ENCODE measurements at places on chromosomes 7 and 10.

GRCh38 chr10:24722676-24723385 lies 856 bp downstream of the ARHGAP21 start:
- no peaks in the 10 kb centered on the region for H3K36me3 ChIP-seq
- no peaks in the 10 kb centered on the region for H3K27me3 ChIP-seq
- peak; percentile 21 for DNase-seq
- H3K4me1 ChIP-seq: peaks cover 21% of the 10 kb centered on the region

- H3K36me3 ChIP-seq: no peaks in the 10 kb centered on the region
- no peak for DNase-seq
- peaks cover 11% of the 10 kb centered on the region for H3K27me3 ChIP-seq
Observed at GRCh38 chr7:50868426-50869100, 85.9 kb upstream of the GRB10 start.

DNA sequence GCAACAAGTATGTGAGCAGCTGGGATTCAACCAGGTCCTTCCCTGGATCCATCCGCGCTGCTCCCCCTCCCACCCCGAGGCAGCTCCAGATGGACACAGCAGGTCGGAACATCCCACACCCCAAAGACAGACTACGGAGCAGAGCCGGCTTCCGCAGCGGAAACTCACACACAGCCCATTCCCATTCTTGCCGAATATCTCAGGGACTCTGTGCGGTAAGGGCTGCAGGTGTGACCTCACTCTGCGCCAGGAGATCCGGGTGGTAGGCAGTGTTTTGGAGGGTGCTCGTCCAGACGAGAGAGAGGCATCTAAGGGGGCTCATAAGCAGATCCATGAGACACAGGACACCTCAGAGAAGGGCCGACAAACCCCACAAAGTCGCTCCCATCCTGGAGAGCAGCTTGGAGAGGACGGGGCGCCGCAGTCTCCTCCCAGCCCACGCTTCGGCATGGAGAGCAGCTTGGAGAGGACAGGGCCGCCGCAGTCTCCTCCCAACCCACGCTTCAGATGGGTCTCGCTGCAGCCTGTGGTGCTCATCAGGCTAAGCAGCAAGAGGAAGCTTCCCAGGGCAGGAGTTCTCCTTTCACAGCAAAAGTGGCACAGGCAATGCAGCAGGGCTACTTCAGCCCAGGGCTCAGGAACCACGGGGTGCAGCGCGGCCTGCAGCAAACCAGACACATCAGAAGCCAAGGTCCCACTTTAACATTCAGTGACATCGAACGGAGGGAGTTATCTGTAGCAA lies 179.9 kb downstream of the DIP2C start:
- H3K4me3 ChIP-seq: no peak overlapping the region
- no peaks in the 10 kb centered on the region for H3K36me3 ChIP-seq
- H3K4me1 ChIP-seq: peaks cover 17% of the 10 kb centered on the region
- no peak overlapping the region for H3K27ac ChIP-seq

DNA sequence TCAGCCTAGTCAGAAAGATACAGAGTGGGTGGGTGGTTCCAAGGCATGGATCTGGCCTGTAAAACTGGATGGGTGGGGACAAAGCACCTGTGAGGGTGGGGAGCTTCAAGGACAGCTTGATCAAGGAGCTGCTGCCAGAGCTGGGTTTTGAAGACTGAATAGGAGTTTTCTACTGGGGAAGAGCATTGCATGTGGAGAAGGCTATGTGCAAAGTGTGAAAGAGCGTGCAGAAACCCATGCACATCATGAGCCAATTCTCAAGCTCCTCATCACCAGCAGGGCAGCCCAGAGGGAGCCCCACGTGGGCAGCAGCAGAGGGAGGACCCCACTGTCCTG lies 58.6 kb downstream of the PDGFA start:
- H3K27ac ChIP-seq: no peak overlapping the region
- H3K27me3 ChIP-seq: peaks cover 13% of the 10 kb centered on the region
- peaks cover 5% of the 10 kb centered on the region for H3K4me1 ChIP-seq
- no peak for DNase-seq

GRCh38 chr7:48144291-48144768 lies 26.9 kb upstream of the ABCA13 start:
- no peak overlapping the region for H3K27ac ChIP-seq
- no peak overlapping the region for H3K4me3 ChIP-seq
- no peak for DNase-seq
- H3K4me1 ChIP-seq: peaks cover 13% of the 10 kb centered on the region

- DNase-seq: no peak
- H3K4me3 ChIP-seq: no peak overlapping the region
- no peaks in the 10 kb centered on the region for H3K36me3 ChIP-seq
- no peaks in the 10 kb centered on the region for H3K27me3 ChIP-seq
- H3K27ac ChIP-seq: no peak overlapping the region
- no peaks in the 10 kb centered on the region for H3K4me1 ChIP-seq
Observed at GRCh38 chr10:76015245-76015644, 583.8 kb downstream of the LRMDA start.

GRCh38 chr10:72274730-72275350 lies 1.1 kb downstream of the DDIT4 start:
- DNase-seq: peak; percentile 65
- H3K27ac ChIP-seq: peak overlapping the region; percentile 98
- H3K27me3 ChIP-seq: no peaks in the 10 kb centered on the region
- H3K4me3 ChIP-seq: peak overlapping the region; percentile 93

GRCh38 chr7:8177109-8177933 lies 84.6 kb downstream of the ICA1 start:
- H3K27ac ChIP-seq: peak overlapping the region; percentile 92
- H3K36me3 ChIP-seq: no peaks in the 10 kb centered on the region
- no peaks in the 10 kb centered on the region for H3K27me3 ChIP-seq
- peak; percentile 5 for DNase-seq

GRCh38 chr7:134527979-134528371 lies 608 bp downstream of the AKR1B10 start:
- peaks cover 11% of the 10 kb centered on the region for H3K27me3 ChIP-seq
- no peak overlapping the region for H3K4me3 ChIP-seq
- no peak for DNase-seq
- no peaks in the 10 kb centered on the region for H3K36me3 ChIP-seq
- no peak overlapping the region for H3K27ac ChIP-seq

- DNase-seq: no peak
- peaks cover 11% of the 10 kb centered on the region for H3K27me3 ChIP-seq
- H3K27ac ChIP-seq: no peak overlapping the region
- no peaks in the 10 kb centered on the region for H3K36me3 ChIP-seq
Observed at GRCh38 chr10:126397640-126398382, 9.5 kb upstream of the ADAM12 start.

DNA sequence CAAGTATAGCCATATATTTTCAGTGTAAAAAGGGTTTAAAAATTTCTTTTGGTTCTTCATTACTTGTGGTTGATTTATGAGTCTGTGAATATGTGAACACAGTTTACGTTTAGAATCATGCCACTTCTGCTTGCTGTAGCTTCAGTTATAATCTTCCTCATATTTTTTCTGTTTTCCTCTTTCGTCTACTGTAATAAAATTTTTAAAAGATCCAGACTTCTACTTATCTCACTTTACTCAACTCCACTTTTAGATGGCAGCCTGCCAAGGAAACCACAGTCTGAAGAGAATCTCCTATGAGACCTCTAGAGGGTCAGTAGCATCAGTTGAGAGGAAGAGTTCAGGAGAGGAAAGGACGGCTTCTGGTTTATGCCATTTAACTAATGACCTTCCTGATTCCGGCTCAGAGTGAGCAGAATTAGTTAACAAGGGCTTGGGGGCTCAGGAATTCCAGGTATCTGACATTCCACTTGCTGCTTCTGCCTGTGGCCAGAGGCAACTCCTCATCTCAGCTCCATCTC lies 21.4 kb downstream of the CREB5 start:
- no peaks in the 10 kb centered on the region for H3K36me3 ChIP-seq
- no peak overlapping the region for H3K27ac ChIP-seq
- no peak overlapping the region for H3K4me3 ChIP-seq
- DNase-seq: no peak

- H3K4me3 ChIP-seq: no peak overlapping the region
- no peaks in the 10 kb centered on the region for H3K36me3 ChIP-seq
- no peak for DNase-seq
- no peaks in the 10 kb centered on the region for H3K4me1 ChIP-seq
- H3K27ac ChIP-seq: no peak overlapping the region
Observed at GRCh38 chr7:80768756-80769155, 130.3 kb downstream of the CD36 start.

- H3K27me3 ChIP-seq: no peaks in the 10 kb centered on the region
- no peak overlapping the region for H3K4me3 ChIP-seq
- H3K36me3 ChIP-seq: no peaks in the 10 kb centered on the region
- no peaks in the 10 kb centered on the region for H3K4me1 ChIP-seq
Observed at GRCh38 chr7:119228482-119228881, 1004.0 kb downstream of the ANKRD7 start.

GRCh38 chr7:131365838-131366237 lies 38.2 kb downstream of the MKLN1 start:
- H3K4me3 ChIP-seq: no peak overlapping the region
- H3K4me1 ChIP-seq: peaks cover 69% of the 10 kb centered on the region
- H3K36me3 ChIP-seq: peaks cover 23% of the 10 kb centered on the region
- no peak for DNase-seq
- H3K27ac ChIP-seq: no peak overlapping the region

DNA sequence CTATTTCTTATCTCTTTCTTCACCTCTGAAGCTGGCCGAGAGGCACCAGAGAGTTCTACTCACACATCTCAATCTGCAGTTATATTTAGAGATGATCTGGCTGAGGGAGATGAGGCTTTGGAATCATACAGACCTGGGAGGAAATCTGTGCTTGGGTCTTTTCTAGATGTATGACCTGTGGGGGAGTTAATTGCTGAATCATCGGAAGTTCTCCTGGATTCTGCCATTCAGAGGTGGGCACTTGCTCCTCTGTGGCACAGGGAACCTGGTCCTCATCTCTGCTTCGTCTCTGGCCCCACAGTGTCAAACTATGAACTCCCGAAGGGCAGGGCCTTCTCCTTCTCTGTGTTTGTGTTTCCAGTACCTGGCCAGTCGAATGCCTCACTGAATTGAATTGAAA lies 52.5 kb downstream of the BLNK start:
- peaks cover 65% of the 10 kb centered on the region for H3K36me3 ChIP-seq
- H3K4me3 ChIP-seq: no peak overlapping the region
- peaks cover 18% of the 10 kb centered on the region for H3K4me1 ChIP-seq
- no peak for DNase-seq
- peak overlapping the region; percentile 74 for H3K27ac ChIP-seq

- H3K4me1 ChIP-seq: peaks cover 16% of the 10 kb centered on the region
- H3K4me3 ChIP-seq: no peak overlapping the region
- no peaks in the 10 kb centered on the region for H3K27me3 ChIP-seq
- no peak overlapping the region for H3K27ac ChIP-seq
- H3K36me3 ChIP-seq: peaks cover 28% of the 10 kb centered on the region
Observed at GRCh38 chr7:121343302-121343701, 14.5 kb downstream of the WNT16 start.

GRCh38 chr7:124801330-124801895 lies 35.8 kb upstream of the GPR37 start:
- DNase-seq: no peak
- no peaks in the 10 kb centered on the region for H3K36me3 ChIP-seq
- H3K4me3 ChIP-seq: no peak overlapping the region

DNA sequence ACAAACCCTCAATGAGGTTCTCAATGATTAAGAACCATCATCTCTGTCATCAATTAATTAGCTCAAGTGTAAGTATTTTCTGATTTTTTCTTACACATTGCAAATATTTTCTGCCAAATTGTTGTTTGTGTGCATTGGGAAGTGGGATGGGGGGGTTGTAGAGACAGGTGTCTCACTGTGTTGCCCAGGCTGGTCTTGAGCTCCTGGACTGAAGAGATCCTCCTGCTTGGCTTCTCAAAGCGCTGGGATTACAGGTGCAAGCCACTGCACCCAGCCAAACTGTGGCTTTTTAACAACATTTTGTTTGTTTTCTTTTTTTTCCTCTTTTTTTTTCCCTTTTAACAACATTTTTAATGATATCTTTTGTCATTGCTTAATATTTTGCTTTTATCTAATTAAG lies 87.5 kb downstream of the AKR1D1 start:
- peaks cover 11% of the 10 kb centered on the region for H3K36me3 ChIP-seq
- DNase-seq: no peak
- H3K27me3 ChIP-seq: peaks cover 5% of the 10 kb centered on the region
- H3K27ac ChIP-seq: no peak overlapping the region
- no peaks in the 10 kb centered on the region for H3K4me1 ChIP-seq

GRCh38 chr10:62085404-62085803 lies 183.2 kb downstream of the RTKN2 start:
- H3K4me1 ChIP-seq: peaks cover 82% of the 10 kb centered on the region
- peak overlapping the region; percentile 95 for H3K27ac ChIP-seq
- no peaks in the 10 kb centered on the region for H3K27me3 ChIP-seq
- peak overlapping the region; percentile 36 for H3K4me3 ChIP-seq
- no peak for DNase-seq

- no peak overlapping the region for H3K4me3 ChIP-seq
- no peaks in the 10 kb centered on the region for H3K27me3 ChIP-seq
- no peak for DNase-seq
- H3K27ac ChIP-seq: no peak overlapping the region
- H3K36me3 ChIP-seq: no peaks in the 10 kb centered on the region
Observed at GRCh38 chr10:6074489-6075301, 12.5 kb upstream of the IL2RA start.

GRCh38 chr10:11894381-11895107 lies 71.4 kb downstream of the PROSER2 start:
- H3K36me3 ChIP-seq: no peaks in the 10 kb centered on the region
- no peaks in the 10 kb centered on the region for H3K4me1 ChIP-seq
- no peak overlapping the region for H3K4me3 ChIP-seq
- no peaks in the 10 kb centered on the region for H3K27me3 ChIP-seq
- no peak overlapping the region for H3K27ac ChIP-seq

DNA sequence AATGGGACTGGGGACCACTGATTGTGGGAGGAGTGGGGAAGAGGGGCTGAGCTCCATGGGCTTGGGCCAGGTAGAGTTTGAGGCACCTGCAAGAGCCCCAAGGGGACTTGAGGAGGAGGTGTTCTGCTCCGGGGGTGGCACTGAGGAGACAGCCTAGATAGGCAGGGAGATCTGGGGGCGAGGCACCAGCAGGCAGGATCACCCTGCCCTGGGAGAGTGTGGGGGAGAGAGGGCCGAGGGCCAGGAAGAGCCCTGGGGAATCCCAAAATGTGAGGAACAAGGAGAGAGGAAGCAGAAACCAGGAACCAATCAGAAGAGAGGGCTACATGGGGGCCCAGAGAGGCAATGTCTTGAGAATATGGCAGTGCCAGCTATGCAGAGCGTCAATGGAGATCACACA lies 34.6 kb downstream of the LEP start:
- no peak overlapping the region for H3K4me3 ChIP-seq
- no peak overlapping the region for H3K27ac ChIP-seq
- DNase-seq: no peak
- peaks cover 29% of the 10 kb centered on the region for H3K27me3 ChIP-seq
- H3K36me3 ChIP-seq: peaks cover 29% of the 10 kb centered on the region

DNA sequence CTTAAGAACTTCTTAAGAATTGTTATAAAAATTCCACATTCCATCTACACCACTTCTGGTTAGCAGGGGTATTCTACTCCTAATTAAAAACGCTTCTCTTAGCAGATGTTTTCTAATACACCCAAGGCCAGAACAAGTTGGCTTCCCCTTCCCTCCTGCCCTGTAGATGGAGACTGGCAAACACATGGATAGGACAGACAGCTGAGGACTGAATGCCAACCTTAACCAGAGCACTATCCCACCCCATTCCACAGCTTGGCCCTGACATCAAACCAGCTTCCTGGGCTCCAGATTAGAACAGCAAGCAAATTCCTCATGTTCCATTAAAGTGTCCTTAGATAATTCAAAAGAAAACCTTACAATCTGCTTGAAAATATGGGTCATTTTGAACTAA lies 56.6 kb upstream of the IL6 start:
- H3K4me1 ChIP-seq: peaks cover 59% of the 10 kb centered on the region
- no peak for DNase-seq
- H3K4me3 ChIP-seq: peak overlapping the region; percentile 44
- H3K36me3 ChIP-seq: peaks cover 9% of the 10 kb centered on the region
- H3K27me3 ChIP-seq: no peaks in the 10 kb centered on the region

GRCh38 chr7:69189406-69189805 lies 408.9 kb upstream of the AUTS2 start:
- no peak overlapping the region for H3K4me3 ChIP-seq
- peaks cover 24% of the 10 kb centered on the region for H3K4me1 ChIP-seq
- peaks cover 1% of the 10 kb centered on the region for H3K36me3 ChIP-seq
- no peak overlapping the region for H3K27ac ChIP-seq

All from stimulated activated naive B cell treated with anti-CD40 and anti-IgM and Interleukin-4, amounts not matched to agents 10 μg/mL and 1 μg/mL and 100 μg/mL, for 72 hours (primary cell).